Activated T-helper 1 cell treated with anti-CD3 and anti-CD28 coated beads, Interleukin-12 subunit alpha, Interleukin-12 subunit beta, Interleukin-2, Interleukin-4 antibody, amounts not matched to agents 30 ng/mL and 10 ng/mL and 1 ng/mL, durations not matched to agents 14 hours and 24 hours and 36 hours (primary cell): ENCODE measurements at places on chromosomes 16 and 17. TPM values are rescaled to one million over a fixed set of nuclear protein-coding genes. Genes with fewer than 3 reads are reported as not detected.

GRCh38 chr17:39450051-39450450, 1.0 kb downstream of the MED1 start:
- DNase-seq: no peak

GRCh38 chr17:31686495-31686894, 172.5 kb downstream of the COPRS start:
- no peak for DNase-seq

DNA sequence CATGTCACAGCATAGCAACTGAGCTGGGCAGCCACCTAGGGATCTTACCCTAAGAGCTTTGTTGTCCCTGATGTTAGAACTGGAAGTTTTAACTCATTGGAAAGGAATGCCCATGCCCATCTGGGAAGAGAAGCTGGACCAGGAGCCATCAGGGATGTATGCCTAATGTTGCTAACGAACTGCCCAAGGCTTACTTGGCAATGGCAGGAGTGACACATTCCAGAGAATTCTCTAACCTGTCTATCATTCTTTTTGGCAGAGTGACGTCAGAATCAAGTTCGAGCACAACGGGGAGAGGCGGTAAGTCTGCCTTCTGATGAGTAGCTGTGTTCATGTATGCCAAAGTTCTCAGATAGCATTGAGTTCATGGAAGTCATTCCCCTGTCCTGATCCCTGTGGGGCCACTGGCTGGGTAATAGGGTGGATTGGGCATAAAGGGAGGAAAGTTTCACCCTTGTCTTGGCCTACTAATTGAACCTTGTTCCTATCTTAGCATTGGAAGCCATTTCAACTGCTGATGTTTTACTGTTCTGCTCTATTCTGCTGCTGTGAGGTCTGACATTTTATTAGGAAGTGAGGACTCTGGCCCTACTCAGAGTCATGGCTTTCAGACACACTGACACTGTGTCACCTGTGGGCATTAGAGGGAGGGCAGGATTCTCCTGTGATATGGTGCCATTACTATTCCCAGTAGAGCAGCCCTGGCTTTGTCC, 23.7 kb downstream of the MAP3K3 start:
- DNase-seq: no peak

GRCh38 chr16:85798901-85799496, 345 bp downstream of the EMC8 start:
- peak; percentile 24 for DNase-seq

Gene TRPV3
- total RNA-seq: 0.26 and 0.51 TPM in 2 replicates

- DNase-seq: no peak
These were observed 74.3 kb downstream of the TEX14 start for GRCh38 chr17:58617563-58617962.

- peak; percentile 18 for DNase-seq
These were observed 2.2 kb upstream of the ATP6V0A1 start for GRCh38 chr17:42456223-42457106.

DNA sequence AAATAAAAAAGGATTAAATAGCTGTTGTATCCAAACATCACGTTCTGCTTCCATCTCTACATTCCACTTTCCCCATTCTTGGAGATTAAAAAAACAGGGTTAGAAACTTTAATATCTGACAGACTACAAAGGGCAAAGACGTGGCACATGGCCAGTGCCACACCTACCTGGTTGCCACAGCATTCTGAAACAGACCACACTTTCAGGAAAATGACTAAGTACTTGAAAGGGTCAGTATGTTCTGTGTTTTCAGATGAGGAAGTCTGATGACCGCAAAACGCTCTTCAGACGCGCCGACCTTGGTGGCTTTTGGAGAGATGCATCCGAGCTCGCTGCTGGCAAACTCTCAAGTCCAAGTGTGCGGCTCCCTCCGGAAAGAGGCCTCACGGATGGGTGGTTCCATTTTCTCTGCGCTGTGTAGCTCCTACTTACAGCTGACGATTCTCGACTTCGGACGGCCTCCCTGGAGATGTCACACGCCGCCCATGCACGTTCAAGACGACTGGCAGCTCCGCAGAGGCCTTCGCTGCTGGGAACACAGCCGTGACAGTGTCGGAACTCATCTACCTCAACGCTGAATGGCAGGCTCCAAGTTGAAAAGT, 15.5 kb downstream of the MAP1LC3B start:
- DNase-seq: no peak

GRCh38 chr16:1656808-1657617, 21.1 kb upstream of the JPT2 start:
- DNase-seq: no peak

Gene HYDIN
- 0.17 TPM in 1 of 2 replicates, not detected in the other for total RNA-seq

DNA sequence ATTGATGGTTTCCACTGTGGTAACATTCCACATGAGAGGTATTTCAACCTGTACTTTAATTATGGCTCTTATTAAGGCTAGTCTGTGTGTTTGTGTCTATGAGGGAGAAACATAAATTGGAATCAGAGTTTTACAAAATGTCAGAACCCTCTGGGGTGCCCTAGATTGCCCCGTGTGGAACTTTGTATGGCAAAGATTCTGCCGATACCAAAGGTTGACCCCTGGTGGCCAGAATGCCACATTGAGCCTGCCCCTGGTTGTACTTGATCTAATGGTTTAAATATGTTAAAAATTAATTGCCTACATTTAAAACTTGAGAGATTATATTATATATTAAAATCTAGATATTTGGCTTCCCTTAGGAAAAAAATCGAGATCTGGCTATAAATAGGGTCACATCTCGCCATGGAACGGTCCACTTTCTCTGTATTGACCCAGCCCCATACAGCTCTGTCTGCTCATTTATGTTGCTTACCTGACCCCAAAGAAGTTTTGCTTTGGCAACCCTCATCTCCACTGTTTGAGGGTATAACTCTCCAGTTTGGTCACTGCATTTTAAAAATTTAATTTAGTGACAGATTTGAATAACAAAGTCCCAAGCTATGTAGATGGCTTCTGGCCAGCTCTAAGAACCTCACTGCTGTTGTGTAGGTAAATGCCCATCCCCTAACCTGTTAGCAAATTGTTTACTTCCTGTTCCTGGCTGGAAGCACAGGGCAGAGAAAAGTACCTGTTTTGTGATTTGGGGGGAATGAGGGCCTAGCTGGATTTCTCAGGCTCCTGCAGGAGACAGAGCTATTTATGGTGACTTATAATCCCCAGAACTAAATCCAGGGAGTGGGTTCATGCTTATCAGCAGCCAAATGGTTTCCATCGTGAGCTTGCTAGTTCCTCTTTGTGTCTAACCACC, 95.0 kb downstream of the PLCG2 start:
- DNase-seq: peak; percentile 38

DNA sequence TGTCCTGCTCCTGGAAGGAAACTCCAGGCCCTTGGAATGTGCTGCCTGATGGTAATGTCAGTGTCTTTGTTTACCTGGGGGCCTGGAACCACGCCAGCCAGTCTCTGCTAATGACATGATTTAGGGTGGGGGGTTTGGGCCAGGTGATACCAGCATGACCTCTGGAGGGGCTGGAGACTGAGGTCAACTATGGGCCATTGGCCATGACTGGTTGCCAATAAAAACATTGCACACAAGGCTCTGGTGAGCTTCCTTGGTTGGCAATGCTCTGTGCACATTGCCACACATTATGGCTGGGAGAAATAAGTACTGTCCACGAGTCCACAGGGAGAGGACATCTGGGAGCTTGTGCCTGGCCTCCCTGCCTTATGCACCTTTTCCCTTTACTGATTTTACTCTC, 52.5 kb downstream of the LITAF start:
- no peak for DNase-seq

Gene OR1F1
- not detected in 2 replicates for total RNA-seq

DNA sequence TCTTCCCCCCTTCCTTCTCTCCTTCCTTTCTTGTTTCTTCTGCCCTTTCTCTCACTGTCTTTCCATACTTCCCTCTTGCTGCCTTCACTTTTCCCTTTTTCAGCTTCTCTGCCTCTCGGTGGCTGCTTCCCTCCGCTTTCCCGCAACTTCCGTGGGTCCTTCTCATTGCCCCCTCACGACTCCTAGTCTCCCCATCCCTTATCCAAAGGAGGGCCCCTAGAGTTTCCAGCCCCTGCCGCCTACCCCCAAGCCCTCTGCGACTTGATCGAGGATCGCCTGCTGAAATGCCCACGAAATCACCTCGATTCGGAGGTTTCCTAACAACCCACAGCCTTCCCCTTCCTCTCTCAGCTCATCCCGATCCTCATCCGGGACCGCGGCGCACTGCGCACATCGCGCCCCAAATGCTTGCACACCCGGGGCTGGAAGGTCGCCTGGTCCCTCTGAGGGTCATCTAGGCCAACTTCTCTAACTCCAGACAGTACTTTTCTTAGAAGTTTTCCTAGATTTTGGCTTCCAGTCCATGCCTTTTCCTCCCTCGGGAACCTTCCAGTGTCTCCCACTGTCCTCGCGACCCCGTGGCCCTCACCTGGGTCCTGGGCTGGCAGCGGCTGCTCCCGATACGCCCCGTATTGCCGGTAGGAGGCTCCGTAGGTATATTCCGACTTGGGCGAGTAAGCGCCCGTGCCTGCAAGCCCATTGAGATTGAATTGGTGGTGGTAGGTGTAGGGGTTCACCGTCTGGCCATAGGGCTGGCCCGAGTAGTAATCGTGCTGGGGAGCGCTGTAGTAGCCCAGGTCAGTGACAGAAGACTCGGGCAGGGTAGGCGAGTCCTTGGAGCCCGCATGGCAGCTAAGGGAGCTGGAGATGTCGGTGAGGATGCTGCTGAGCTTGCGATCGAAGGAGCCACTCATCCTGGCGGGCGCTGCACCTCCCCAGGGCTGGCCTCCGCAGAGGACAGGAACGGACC, 654 bp downstream of the DLX3 start:
- no peak for DNase-seq

Gene CALB2
- total RNA-seq: not detected in 2 replicates

GRCh38 chr17:44828919-44829522, 1.1 kb downstream of the GJC1 start:
- no peak for DNase-seq

Gene METTL23
- total RNA-seq: 35.5 and 38.2 TPM in 2 replicates

DNA sequence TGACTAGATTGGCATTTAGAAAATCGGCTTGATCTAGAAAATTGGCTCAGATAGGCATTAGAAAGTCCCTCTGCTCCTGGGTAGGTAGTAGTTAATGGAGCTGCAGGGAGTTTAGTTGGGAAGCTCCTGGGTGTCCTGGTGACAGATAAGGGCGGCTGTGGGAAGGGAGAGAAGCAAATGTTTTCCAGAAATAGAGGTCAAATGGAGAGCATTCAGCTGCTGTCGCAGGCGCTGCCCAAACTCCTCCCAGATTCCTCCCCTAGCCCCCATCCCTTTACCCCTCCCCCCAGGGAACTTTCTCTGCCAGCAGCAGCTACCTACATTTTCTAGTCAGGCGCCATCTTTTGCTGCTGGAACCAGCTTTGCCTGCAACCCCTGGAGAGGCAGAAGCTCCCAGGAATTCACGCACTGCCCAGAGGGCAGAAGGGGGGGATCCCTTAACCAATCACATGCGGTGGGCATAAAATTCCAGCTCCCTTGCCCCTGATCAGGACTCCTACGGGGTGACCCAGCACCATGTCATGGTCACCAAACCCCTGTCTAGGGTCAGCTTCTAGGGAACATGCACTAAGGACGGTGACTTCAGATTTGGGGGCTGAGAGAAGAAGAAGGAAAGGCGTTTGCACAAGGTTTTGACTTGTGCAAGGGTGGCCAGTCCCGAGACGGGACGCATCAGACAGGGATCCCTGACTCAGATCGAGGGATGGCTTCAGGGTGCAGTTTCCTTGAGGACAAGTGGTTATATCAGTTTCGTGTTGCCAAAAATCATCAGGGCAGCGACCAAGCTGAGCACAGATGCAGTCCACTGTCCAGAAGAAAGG, 43.8 kb downstream of the SOCS1 start:
- DNase-seq: no peak

- no peak for DNase-seq
These were observed 23.9 kb downstream of the DNAI2 start for GRCh38 chr17:74297941-74298340.

GRCh38 chr17:35002876-35003551, 22.7 kb downstream of the LIG3 start:
- no peak for DNase-seq

DNA sequence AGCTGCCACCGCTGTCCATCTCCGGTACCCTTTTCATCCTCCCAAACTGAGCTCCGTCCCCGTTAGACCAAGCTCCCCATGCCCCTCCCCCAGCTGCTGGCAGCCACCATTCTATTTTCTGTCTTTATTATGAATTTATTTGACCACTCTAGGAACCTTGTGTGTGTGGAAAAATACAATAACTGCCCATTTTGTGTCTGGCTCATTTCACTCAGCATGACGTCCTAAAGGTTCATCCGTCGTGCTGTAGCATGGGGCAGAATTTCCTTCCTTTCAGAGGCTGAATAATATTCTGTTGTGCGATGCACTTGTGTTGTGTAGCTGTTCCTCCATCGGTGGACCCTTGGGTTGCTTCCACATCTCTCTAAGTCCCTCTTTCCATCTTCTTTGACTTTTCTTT, 263.1 kb downstream of the SEC14L1 start:
- DNase-seq: no peak

DNA sequence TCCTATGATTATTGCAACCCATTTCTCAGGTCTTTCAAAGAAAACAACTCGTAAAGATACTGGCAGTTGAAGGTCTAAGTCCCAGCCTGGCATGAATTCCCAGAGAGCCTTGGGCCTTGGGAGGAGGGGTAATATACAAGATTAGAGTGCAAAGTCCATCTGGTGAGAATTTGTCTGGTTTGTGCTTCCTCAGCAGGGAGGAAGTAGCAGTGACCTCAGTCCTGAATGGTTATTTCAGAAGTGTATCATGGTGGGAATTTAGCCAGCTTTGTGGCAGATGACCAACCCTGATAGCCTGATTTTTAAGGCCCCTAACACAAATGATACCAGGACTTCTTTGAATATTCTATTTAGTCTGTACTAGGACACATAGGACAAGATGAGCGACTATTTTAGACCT, 151.2 kb upstream of the TBX2 start:
- no peak for DNase-seq

DNA sequence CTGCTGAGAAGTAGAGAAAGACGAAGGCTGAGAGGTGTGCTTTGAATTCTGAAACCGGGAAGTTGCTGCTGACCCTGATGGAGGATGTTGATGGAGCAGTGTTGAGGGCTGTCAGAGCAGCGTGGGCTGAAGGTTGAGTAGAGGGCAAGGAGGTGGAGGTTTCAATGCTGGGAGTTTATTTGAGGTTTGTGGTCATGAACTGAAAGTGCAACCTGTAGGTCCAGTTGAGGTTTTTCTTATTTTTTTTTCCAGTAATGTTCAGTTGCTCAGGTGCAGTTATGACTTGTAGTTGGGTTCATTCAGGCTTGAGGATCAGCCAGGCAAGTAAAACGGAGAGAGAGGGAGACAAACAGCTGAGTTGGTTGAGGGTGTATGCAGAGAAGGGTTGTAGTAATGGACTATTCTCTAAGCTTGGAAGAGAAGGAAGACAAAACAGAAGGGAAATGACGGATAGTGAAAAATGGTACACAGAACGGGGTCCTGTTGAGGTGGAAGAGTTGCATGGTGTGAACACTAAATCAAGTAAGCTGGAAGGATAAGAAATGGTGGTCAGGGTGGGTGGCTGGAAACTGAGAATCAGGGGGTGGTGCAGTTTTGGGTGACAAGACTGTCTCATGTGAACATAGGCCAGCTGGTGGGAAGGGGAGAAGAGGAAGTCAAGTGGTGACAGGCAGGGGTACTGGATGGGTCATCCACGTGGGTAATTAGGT, 8.7 kb upstream of the UBE2G1 start:
- peak; percentile 60 for DNase-seq

Gene CDH13
- total RNA-seq: not detected in 2 replicates

Gene LGALS9B
- not detected in 2 replicates for total RNA-seq

GRCh38 chr16:12494661-12495060, 309.0 kb downstream of the CPPED1 start:
- DNase-seq: no peak
